ENCODE measurements at places on chromosomes 16 and 17.

- no peak for DNase-seq
Observed at GRCh38 chr17:39745335-39746144, 7.8 kb downstream of the GRB7 start.

DNA sequence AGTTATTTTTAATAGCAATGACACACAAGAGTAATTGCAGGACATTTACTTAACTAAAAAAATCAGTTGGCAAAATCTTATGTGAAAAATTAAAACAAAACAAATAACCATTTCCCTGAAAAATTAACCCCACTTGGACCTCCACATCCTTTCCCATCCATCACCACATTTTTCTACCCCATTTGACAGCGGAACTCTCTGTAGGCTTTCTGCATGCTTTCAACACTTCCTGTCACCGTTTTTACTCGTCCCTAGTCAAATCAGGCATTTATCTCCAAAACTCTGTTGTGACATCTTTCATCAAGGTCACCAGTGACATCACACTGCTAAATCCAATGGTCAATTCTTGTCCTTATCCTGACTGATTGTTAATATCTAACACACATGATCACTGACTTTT lies 27.5 kb downstream of the KCNJ16 start:
- no peak for DNase-seq

DNA sequence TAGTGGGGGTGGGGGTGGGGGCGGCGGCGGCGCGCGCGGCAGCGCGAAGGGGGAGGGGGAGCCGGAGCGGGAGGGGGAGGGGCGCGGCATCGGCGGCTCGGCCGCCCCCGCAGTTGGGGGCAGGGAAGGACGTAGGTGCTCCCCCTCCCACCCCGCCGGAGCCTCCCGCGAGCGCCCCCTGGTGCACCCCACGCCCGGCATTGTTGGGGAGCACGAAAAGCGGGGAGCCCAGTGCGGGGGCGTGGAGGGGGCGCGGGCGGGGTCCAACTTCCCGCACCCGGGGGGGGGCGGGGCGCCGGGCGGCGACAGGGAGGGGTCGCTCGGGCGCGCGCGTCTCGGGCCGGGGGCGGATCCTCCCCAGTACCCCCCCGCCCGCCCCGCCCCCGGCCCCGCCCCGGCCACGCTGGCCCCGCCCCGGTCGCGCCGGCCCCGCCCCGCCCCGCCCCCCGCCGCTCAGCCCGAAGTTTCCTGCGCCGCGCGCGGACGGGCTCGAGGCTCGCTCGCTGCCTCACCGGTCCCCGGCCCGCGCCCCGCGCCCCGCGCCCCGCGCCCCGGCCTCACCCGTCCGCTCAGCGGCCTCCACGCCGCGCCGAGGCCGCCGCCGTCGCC lies at the start of gene CACNA1H:
Gene CACNA1H (plus strand): TSS at position 456 of the 609 bp plus-strand sequence. CDS start 632 bp downstream, outside the sequence.
- DNase-seq, result peak; percentile 56

GRCh38 chr16:22191532-22192260 lies 14.4 kb upstream of the EEF2K start:
- DNase-seq, result no peak

DNA sequence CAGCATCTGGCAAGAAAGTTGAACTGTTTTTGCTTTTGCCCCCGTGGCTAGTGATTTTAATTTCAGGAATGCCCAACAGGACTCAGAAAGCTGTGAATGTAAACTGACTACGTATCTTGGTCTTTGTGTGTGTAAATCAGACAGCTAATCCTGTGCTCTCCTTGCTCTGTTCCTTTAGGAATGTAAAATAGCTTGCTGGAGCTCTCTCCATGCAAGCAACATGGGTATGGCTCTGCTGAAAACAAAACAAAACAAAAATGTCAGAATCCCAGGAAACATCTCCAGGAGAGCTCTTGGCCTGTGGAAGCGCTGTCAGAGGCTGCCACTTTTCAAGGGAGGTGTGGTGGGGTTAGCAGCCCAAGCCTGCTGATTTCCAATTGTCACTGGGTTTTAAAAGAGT lies 161.8 kb upstream of the NOG start:
- no peak for DNase-seq

DNA sequence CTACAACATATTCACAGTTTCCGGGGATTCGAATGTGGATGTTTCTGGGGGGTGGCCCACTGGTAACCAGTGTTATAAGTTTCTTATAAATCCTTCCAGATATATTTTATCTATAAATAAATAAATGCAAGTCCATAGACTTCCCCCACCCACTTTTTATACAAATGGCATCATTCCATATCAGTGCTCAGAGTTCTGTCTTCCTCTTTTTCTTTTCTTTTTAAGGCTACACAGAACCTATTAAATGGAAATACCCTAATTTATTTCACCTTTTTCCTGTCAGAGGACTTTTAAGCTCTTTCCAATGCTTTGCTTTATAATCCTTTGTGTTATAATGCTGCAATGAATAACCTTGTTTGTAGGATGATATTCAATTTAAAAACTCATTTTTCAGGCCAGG lies 3.8 kb downstream of the LGALS9 start:
- DNase-seq, result no peak
